ENCODE measurements at places on chromosomes 11 and 22.

DNA sequence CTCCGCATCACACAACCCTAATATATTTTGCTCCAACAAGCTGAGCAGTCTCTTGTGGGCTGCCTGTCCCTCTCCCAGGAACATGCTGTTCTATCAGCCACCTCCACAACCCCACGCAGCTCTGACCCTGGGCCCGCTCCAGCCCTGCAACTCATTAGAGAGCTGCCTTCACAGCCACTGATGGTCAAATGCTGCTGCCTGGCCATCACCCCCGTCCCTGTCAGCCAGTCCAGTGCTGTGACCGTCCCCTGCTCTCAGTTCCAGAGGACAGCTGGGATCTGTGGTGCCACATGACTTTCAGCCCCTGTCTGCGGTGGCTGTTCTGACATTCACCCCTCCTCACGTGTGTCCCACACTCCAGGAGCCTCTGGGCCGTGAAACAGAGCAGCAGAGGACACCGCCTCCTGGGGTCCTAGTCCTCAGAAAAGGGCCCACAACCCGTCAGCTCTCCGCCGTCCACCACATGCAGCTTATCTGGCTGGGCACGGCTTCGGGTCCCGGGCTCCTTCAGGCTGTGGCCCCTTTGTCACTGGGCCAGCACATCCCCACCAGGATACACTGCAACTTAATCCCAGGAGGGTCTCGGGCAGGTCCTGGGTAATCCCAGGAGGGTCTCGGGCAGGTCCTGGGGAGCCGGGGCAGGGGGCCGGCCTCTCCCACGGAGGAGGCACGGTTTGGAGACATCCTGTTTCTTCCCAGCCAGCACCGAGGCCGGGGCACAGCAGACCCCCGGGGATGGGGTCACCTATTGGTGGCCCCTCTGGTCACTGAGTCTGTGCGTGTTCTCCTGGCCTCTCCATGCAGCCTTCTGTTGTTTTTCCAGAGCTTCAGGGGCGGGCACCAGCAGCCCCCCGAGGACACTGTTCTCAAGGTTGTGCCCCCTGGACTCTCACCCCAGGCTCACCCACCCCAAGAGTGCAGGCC is 15.1 kb downstream of the CRELD2 start:
- DNase-seq = no peak

GRCh38 chr11:115257678-115258077 is 246.5 kb downstream of the CADM1 start:
- no peak for DNase-seq

GRCh38 chr11:103338621-103339484 is 229.6 kb downstream of the DYNC2H1 start:
- DNase-seq = no peak

DNA sequence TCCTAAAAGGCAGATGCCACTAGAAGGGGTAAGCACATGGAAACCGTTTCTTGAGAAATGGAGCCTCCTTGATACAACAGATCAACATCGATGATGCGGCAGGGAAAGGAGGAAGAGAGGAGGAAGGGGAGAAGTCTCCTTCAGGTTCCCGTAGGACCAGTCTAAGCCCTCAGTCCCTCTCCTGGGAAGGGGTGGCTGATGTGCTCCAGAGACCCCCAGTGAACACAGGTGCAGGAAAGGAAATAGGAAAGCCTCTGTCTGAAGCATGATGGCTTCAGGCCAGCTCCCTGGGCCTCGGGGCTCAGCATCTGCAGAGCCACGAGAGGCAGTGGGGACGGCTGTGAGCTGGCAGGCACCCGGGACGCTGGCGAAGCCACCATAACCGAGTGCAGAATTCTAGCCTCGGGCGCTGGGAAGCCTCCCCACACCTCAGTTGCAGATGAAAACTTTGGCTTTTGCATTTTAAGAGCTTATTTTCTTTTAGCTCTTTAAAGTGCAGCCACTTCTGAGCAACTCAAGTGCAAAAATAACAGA is 1.8 kb downstream of the SPATA19 start:
- no peak for DNase-seq

- peak; percentile 21 for DNase-seq
Observed at GRCh38 chr11:113305440-113306336, 8.7 kb upstream of the TTC12 start.

DNA sequence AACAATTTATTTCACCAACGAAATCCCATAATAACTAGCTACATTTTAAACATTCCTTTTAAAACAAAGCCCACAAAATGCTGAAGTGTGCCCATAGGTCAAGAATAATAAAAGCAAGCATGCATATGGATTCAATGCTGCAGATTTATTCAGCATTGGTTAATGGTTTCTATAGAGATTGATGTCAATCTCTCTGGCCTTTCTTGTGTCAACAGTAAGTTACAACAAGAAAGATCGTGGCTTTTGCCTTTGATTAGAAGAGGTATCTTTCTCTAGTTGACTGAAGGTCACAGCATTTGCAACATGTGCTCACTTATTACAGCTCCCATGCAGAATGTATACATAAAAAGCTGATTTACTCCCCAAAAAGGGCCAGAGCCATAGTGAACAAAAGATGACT is 1.4 kb upstream of the SOX6 start:
- no peak for DNase-seq

- DNase-seq = no peak
Observed at GRCh38 chr11:73017024-73017751, 124.9 kb downstream of the FCHSD2 start.

DNA sequence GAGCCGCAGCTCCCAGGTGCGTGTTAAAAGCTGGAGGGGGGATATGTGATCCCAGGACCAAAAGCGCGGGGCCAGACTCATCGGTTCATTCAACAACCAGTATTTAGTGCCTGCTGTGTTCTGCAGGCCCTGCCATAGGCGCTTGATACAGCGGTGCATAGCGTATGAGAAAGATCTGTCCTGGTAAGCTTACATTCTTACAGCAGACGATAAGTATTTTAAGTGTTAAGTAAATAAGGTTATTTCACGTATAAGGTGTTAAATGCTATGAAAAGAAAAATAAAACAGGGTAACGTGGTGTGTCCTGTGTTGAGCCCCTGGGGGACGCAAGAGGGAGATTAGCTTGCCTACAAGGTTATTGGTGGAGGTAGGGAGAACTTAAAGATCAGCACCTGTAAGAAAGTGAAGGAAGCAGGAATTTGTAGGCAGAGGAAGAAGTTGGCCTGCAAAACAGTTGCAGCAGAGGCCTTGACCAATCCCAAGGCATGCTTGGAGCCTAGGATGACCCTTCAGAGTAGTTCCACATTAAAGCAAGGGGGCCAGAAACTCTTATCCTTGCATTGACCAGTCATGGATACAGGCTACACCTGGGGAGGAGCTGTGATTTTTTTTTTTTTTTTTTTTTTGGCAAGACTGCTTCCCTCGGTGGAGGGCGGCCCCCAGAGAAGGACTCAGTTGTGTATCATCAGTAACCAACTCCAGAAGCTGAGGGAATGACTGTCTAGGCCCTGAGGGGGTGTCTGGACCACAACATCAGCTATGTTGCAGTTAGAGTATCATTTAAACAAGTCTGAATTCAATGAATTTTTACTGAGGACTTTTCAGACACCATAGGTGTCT is 487 bp upstream of the LIPT2 start:
- DNase-seq = peak; percentile 8

- DNase-seq = no peak
Observed at GRCh38 chr11:17636721-17637120, 82.7 kb upstream of the MYOD1 start.

- DNase-seq = no peak
Observed at GRCh38 chr11:92227959-92228935, 3.6 kb downstream of the FAT3 start.

DNA sequence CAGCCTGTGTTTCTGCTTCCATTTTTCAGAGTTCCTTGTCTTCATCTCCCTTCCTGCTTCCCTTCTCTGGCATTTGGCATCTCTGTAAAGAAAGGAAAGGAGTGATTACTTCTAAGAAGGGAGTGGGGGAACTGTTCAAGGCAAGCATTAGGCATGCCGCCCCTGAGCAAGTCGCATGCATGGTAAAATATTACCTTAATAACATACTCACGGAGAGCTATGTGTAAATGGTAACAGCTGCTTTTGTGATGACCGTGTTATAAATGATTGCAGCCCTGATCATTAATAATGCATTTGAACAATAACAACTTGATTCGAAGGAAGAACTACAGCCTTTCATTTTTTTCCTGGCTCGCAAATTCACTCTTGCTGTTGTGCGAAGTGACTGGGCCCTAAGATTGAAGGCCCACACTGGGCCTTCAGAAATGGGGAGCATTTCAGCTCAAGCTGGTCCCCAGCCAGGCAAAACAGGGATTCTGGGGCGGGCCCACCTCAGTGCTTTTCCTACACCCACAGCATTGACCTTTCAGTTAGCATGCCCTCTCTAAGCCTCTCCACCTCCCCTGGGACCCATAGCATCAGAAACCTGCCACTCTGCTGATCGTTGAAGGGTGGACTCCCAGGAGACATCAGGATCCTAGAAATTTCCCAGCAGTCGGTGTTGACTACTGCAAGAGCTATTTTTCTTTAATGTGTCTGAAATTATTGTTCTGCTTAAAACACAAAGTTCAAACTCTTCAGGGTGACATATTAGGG is 263.0 kb upstream of the CADM1 start:
- DNase-seq = no peak
